Mesendoderm (in vitro differentiated cells): ENCODE measurements at places on chromosomes 3 and 15.

- DNase-seq: no peak
Measured at GRCh38 chr3:114452256-114452655, 158.4 kb downstream of the TIGIT start.

DNA sequence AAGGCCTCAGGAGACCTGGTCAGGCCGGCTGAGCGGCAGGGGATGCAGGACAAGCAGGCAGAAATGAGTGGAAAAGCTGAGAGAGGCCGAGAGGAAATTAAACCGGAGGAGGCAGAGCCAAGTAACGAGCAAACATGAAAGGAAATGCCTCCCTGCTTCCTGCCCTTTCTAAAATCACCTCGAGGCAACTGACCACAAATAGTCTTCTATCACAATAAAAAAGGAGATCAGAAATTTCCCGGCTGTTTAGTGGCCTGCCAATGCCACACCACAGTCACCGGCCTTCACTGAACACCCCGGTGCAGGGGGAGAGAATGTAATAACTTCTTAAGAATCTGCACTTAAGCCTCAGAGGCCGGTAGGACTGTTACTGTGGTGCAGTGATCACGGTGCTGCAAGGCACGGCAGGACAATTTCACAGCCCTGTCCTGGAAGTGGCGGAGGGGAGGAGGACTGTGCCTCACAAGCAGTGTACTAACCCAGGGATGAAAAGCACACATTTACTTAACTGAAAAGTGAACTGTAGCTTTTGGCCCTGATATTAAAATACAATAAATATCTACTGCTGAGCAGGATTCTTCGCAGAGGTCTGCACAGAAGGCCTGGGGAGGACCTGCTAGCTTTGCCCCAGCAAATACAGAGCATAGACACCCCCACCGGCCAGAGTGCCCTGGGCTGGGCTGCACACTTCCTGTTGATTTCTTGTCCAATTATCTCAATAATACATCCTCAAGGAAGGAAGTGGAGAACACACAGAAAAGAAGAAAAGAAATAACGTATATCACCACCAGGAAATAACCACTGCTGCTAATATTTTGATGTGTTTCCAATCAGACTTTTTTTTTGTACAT lies 183.5 kb upstream of the NSMCE3 start:
- no peak for DNase-seq

DNA sequence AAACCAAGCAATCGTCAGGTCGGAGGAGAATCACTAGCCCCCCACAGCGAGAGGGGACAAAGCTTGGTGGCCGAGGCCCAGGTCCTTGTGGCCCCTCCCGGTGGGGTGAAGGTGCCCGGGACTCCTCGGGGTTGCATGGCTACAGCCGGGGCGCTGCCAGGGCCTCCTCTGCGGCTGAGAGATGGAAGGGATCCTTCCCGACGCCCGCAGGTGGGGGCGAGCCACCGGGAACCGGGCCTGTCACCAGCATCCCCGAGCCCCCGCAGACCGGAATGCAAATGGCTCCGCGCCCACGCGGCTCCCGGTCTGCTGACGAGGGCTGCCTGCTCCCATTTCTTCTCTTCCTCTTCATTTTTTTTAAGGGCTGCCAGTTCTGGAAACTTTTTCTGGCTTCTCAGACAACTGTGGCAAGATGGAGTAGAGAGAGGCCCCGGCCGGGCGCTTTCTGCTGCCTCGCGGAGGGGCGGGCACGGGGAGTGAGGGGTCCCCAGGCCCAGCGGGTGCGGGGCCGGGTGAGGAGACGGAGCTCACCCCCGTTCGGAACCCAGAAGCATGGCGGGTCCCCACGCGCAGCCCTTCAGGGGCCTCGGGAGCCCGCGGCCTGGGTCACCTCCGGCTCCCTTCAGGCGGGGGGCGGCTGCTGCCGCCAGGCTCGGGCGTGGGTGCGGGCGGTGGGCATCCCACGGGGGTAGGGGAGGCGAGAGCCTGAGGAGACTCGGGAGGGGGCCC lies 27.5 kb downstream of the MELTF start:
- no peak for DNase-seq

- peak; percentile 64 for DNase-seq
Measured at GRCh38 chr3:100637197-100637631, 27.8 kb downstream of the ADGRG7 start.

- DNase-seq: peak; percentile 63
Measured at GRCh38 chr3:188270423-188270972, 116.5 kb downstream of the LPP start.

- no peak for DNase-seq
Measured at GRCh38 chr3:43906849-43907507, 216.2 kb downstream of the ABHD5 start.

GRCh38 chr15:85743392-85744055 lies 51.2 kb downstream of the KLHL25 start:
- no peak for DNase-seq

DNA sequence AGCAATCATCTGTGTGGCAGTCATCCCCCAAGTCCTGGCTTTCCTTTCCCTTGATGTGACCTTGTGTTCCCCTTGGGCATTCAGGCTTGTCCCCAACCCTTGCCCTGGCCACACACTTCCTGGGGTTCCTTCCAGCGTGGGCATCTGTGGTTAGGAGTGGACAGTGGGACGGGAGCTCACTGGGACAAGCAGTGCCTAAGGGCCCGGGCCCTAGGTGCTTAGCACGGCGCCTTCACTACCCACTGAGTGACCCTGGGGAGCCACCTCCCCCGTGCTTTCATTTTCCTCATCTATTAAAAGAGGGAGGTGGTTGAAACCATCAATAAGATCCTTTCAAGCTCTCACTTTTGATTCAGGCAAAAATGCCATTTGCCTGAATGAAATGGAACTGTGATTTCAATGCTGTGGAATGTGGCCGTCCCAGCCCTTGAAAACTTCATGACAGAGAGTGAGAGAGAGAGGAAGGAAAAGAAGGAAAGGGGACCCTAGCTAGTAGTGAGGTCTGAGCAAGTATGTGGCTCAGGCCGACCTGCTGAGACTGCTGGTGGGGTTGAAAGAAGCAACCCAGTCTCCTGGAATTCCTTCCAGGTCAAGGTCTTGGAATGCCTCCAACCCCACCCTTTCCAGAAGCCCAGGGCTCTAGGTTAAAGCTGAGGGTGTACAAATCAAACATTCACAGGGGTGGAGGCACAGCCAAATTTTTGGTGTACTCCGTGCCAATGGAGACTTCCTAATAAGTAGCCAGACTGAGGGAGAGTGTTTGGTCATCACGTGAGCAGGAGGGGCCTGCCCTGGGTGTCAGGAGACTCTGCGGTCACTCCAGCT lies 302.9 kb downstream of the TLE3 start:
- peak; percentile 86 for DNase-seq

- DNase-seq: no peak
Measured at GRCh38 chr3:104523136-104523535, 843.6 kb upstream of the ALCAM start.

GRCh38 chr3:182389071-182389815 lies 404.1 kb upstream of the ATP11B start:
- DNase-seq: no peak

DNA sequence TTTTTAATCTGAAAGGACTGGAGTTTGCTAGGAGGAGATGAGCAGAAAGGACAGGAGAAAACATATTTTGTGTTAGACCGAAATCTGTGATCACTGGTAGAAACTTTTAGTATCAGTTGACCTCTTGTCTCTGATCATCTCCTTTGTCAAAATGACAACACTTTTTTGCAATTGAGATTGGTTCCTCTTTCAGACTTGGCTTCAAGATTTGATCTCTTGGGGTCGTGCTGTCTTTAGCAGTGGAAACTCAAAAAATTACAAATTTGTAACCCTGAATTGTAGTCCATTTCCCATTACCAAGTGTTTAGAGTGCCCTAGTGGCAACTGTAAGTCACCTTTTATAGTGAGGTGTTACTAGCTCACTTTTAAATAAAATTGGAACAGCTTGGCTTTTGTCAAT lies 107.4 kb downstream of the KLHL25 start:
- no peak for DNase-seq

DNA sequence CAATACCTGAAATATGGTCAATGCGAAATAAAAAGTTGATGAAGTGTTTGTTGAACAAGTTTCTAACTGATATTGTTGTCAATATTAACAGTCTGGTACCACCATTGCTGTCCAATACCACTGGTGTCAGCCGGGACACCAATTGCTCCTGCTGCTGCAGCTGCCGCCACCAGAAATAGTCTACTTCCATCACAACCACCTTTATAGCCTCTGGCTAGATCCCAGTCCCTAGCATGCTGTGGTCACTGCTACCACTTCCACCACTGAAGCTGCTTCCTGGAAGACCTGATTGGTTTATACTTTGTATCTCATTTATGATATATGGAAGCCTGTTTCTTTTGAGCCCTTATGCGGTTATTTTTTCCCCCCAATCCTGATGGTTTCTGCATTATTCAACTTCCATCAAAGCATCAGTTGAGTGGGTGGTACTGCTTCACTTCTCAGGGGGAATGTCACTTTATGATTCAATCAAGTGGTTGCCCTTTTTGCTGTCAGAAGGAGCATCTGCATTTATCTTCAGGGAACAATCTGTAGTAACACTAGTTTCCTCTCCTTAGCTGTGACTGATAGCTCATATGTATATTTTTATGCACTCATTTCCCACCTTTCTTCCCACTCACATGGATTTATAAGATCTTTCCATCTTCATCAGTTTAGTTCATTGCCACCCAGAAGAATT lies 11.7 kb downstream of the LNP1 start:
- no peak for DNase-seq

DNA sequence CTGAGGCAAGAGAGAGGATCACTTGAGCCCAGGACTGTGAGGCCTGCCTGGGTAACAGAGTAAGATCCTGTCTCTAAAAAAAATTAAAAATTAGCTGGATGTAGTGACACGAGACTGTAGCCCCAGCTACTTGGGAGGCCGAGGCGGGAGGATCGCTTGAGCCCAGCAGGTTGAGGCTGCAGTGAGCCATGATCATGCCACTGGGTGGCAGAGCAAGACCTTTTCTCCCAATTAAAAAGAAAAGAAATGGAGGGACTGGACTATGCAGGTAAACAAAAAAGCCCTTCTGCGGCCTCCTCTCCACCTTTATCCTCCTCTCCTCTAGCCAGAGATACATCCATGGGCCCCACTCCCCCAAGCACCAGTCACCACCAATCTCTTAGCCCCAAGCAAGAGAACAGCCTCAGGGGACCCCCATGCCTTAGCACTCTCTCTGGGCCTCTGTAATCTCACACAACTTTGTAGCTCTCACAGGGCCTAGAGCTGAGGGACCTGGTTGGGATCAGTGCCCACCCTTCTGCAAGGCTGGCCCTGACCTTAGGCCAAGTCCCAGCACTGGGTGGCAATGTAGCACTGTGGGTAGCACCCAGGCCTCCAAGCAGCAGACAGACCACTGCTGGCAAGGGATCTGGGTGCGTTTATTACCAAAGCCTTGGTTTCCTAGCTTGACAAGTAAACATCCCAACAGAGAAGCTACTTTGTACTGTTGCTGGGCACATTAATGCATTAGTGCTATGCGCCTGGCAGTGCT lies 43.4 kb downstream of the FAM174B start:
- no peak for DNase-seq

- no peak for DNase-seq
Measured at GRCh38 chr3:157354254-157354653, 82.4 kb upstream of the PTX3 start.

- DNase-seq: no peak
Measured at GRCh38 chr15:69797615-69798014, 300.1 kb downstream of the TLE3 start.

GRCh38 chr3:2476996-2477395 lies 378.3 kb downstream of the CNTN4 start:
- no peak for DNase-seq

- no peak for DNase-seq
Measured at GRCh38 chr3:46321461-46322104, 32.3 kb upstream of the CCR2 start.

DNA sequence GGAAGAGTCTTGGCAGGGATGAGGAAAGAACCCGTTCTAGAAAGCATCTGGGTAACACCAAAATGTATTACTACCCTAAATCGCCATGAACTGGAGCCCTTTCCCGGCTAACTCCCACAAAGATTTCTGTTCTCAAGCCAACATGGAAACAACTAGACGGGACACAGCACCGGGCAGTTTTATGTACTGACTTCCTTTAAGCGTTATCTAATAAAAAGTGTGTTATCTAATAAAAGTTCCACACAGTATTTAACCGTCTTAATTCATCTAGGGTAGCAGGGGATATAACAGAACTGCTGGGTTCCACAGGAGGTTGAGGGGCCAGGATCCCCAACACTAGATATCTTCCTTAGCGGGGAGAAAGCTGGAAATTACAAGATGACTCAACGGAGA lies 347 bp upstream of the C3orf62 start:
- DNase-seq: no peak

DNA sequence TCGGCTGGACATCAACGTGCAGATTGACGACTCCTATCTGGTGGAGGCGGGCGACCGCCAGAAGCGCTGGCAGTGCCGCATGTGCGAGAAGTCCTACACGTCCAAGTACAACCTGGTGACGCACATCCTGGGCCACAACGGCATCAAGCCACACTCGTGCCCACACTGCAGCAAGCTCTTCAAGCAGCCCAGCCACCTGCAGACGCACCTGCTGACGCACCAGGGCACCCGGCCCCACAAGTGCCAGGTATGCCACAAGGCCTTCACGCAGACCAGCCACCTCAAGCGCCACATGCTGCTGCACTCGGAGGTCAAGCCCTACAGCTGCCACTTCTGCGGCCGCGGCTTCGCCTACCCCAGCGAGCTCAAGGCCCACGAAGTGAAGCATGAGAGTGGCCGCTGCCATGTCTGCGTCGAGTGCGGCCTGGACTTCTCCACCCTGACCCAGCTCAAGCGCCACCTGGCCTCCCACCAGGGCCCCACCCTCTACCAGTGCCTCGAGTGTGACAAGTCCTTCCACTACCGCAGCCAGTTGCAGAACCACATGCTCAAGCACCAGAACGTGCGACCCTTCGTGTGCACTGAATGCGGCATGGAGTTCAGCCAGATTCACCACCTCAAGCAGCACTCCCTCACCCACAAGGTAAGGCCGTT lies 34.2 kb downstream of the IDH2 start:
- DNase-seq: no peak

DNA sequence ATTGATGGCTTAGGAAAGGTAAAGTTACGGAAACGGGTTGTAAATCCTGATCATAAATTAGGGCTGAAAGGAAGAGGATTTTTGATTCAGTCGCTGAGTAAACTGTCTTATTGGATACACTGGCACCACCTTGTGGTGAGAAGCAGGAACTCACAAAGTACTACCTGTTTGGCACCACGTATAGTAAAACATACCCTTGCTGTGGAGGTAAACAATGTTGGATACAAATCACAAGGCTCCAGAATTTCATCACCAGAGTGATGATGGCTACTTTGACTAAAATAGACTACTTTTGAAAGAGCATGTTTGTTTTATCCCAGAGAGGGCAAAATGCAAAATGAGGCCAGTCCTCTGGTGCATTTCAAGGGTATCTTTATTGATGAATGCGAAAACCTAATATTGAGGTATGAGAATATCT lies 216.9 kb downstream of the IGSF11 start:
- DNase-seq: peak; percentile 79
